ENCODE measurements at places on chromosomes 7 and 10.
A peak's percentile ranks its signal among the peaks of the same experiment; 100 is the strongest.

- no peak for DNase-seq
Observed at GRCh38 chr7:40808378-40808942, 673.7 kb downstream of the SUGCT start.

GRCh38 chr10:22606164-22606614 is 108.2 kb downstream of the PIP4K2A start:
- no peak for DNase-seq

DNA sequence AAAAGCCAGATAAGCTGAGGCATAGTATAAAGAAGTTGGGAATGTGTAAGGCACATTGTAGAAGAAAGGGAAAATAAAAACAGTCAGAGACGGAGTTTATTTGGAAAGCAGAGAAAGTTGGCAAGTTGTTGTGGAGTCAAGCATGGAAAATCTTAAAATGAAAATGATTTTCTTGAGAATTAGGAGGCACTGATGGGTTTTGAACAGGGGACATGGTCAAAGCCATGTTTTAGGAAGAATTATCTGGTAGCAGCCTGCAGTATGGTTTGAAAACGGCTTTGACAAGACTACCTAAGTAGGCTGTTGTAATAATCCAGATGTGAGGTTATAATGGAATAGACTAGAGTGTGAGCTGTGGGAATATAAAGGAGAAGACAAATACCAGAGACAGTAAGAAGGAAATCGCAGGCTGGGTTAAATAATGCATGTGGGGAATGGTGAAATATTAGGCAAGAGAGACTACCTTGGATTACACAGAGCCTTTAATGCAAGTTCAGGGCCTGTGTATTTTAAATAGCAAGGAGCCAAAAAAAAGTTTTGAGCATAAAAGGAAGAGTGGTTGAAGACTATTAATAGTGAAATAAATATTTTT is 130.4 kb upstream of the MEOX2 start:
- DNase-seq: no peak

DNA sequence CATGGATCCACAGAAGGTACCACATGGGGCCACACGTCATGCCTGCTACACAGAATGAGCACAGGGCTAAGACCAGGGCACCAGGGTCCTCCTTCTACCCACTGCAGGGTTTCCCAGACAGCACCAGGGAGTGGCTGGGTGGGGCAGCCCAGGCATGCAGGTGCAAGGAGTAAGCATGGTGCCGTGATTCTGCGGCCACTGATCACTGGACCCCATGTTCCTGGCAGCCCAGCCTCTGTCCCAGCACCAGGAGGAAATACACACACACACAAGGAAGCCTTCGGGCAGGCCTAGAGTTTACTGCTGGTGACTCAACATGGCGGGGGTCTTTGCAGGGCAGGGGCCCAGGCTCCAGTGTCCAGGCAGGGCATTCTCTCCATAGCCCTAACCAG is 13.9 kb downstream of the ATP6V1F start:
- DNase-seq: no peak

DNA sequence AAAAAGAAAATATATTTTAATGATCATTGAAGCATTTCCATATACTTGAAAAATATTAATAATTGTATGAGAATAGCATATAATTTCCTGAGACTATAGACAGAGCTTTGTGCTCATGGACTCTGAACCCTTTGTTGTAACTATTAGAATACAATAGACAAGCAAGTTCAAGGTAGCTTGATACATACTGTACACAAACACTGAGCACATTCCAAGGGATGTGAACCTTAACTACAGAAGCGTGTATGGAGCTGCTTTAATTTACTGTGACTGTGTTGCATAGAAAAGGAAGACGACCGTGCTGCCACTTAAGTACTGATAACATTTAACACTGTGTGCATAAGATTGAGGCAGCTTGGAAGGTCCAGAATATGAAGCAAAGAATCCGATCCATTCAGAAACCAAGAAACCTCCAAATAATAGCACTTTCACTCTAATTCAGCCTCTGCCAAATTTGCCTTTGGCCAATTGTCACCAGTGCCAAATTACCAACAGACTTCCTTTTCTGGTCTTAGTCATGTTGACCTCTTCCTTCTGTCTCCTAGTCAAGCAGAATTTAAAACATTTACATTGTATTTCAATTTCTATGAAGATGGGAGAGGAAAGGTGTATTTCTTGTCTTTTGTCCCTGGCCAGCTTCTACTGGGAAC is 566.1 kb upstream of the GALNT17 start:
- no peak for DNase-seq

GRCh38 chr7:41892356-41893100 is 189.6 kb upstream of the INHBA start:
- peak; percentile 65 for DNase-seq

DNA sequence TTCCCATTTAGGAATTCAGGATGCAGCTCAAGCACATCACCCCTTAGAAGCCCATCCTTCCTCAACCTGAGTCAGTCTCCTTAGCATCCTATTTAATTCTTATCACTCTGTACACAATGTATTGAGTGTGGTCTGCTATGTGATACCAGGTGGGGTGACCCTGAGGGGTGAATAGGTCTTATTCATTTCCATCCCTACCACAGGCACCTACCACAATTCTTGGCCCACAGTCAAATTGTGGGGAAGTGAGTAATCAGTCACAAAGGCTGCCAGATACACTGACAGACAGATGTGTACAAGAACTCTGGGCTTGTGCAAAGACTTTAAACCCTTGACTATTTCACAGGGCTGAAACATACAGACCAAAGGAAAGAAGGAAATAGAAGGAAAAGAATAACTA is 560.5 kb downstream of the PARD3 start:
- no peak for DNase-seq

DNA sequence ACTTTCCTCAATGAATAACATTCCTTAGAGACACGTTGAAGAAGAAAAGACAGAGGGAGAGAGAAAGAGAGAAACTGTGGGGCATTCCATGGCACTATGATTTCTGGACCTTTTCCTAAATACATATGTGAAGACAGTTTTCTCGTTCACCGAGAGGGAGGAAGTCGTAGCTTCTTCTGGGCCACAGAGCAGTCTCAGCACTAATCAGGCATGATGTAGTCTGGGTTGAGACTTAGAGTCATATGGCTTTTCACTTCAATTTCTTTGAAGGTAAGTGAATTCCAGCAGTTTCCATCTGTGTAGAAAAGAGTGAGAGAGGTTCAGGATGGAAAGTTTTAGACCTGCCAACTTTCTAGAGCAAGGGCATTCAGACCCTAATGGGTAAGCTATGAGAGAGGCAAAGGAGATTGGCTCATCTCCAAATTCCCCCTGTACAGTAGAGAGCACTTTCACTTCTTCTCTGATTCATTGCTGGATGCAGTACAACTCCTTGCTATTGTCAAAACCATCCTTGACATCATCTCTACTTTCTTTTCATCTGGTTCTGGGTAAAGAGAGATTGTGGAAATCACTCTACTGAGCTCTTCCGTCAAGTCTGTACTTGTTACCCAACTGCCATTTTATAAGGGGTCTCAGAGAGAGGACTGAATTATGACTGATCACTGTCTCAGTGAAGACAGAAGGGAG is 31.5 kb upstream of the OR9A4 start:
- no peak for DNase-seq

GRCh38 chr7:129559564-129559963 is 52.0 kb upstream of the NRF1 start:
- no peak for DNase-seq

DNA sequence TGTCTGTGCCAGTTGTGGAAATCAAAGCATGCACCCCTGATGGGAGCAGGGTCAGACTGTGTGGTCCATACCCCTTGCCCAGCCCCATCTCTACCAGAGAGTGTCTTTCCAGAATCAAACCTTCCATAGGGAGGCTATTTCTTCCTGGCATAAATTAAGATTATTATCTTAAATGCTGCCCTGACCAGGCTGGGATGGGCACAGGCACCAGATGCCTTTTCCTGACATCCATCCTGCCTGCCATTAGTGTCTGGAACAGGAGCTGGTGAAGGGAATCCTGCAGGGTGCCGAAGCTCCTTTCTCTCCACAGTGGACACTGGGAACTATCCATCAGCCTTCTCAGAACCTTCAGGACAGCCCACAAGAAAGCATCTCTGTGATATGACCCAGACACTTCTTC is 296.3 kb downstream of the GRID1 start:
- DNase-seq: no peak

DNA sequence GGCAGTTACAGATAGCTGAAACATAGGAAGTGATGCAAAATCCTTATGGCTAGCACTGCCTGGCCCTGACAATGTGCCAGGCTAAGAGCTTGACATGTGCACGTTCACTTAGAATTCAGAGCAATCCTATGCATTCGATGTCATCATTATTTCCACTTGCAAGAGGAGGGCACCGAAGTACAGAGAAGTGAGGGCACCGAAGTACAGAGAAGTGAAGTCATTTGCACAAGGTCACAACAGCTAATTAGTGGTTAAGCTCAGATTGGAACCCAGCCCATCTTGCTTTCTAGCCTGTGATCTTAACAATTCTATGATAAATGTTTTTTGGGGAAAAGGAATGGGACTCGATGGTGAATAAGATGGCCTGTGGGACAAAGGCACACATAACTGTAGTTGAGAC is 73.4 kb downstream of the ARHGAP22 start:
- no peak for DNase-seq

GRCh38 chr7:157561523-157561785 is 224.7 kb downstream of the DNAJB6 start:
- DNase-seq: no peak

- no peak for DNase-seq
Observed at GRCh38 chr10:90930070-90930837, 9.4 kb upstream of the ANKRD1 start.

- no peak for DNase-seq
Observed at GRCh38 chr10:76624470-76624869, 1013.1 kb downstream of the KCNMA1 start.

DNA sequence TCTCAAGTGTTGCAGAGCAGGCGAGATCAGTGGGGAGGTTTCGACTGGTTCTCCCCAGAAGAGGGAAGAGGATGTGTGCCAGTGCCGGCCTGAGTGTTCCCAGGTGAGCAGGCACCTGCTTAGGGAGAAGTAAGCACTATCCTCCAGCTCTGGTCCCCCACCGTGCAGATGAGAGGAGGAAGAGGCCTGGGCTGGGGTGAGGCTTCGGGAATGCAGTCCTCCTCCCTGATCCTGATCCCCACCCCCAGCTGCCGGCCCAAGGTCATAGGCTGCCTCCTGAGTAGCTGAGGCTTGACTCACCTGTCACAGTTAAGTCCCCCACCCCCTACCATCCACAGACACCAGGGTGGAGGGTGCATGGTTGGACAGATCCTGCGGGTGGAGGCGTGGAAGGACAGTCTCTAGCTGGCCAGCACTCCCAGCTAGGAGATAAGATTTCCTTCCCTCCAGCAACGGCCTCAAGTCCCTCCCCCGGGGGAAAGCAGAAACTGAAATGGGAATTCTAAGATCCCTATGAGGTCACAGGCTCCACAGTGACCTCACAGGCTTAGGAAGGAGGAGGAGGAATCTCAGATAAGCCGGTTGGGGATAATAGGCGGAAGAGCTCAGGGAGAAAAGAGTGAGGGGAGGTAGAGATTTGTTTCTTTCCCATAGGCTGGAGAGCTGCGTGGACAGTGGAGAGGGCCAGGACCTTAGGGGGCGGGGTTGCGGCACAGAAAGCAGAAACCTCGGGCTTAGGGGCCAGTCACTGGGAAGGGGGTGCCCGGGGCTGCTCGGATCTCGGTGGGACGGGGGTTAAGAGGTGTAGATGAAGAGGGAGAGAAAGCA is 1.0 kb downstream of the LRCH4 start:
- DNase-seq: peak; percentile 64

DNA sequence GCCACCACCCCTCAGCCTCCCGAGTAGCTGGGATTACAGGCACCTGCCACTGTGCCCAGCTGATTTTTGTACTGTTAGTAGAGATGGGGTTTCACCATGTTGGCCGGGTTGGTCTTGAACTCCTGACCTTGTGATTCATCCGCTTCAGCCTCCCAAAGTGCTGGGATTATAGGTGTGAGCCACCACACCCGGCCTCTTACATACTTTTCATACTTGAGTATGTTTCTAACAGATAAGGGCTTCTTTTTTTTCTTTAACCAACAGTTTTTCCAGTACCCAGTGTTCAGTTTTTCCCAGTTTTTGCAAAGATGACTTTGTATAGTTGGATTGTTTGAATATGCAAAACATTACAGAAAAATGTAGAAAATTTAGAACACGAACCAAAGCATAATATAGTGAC is 7.7 kb downstream of the EIF4H start:
- no peak for DNase-seq

DNA sequence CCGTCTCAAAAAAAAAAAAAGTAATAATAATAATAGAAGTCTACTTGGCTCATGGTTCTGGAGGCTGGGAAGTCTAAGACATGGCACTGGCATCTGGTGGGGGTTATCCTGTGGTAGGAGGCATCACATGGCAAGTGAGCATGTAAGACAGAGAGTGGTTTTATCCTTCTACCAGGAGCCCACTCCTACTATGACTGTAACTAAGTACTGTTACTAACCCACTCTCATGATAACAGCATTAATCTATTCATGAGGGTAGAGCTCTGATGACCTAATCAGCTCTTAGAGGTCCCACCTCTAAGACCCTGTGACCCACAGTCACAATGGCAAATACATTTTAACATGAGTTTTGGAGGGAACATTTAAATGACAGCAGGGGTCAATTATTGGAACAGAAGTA is 43.3 kb upstream of the NRF1 start:
- DNase-seq: no peak

DNA sequence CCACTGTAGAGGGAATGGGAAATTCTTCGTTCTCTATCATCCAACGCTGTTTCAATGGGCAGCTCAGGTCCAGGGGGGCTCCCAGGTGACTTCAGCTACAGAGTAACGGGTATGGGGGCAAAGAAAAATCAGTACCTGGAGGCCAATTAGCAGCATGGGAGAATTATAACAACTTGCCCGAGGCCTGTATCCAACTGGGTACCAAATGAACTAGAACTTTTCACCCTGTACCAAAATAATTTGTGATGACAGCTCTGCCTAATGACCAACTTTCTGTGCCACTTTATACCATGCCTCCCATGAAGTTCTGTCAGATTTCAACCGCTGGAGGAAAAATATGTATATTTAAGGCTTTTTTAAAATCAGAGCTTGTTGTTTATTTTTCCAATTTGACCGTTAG is 467.1 kb downstream of the PARD3 start:
- DNase-seq: no peak

- no peak for DNase-seq
Observed at GRCh38 chr7:43458330-43459018, 124.4 kb upstream of the STK17A start.

- DNase-seq: no peak
Observed at GRCh38 chr7:4022265-4022664, 659.8 kb upstream of the FOXK1 start.

- DNase-seq: no peak
Observed at GRCh38 chr10:64785816-64786215, 1264.6 kb downstream of the REEP3 start.

GRCh38 chr7:1425292-1426136 is 33.8 kb downstream of the MICALL2 start:
- DNase-seq: peak; percentile 45

GRCh38 chr10:74548676-74549075 is 277.7 kb upstream of the KAT6B start:
- DNase-seq: no peak

GRCh38 chr7:17021205-17021604 is 139.4 kb upstream of the AGR3 start:
- DNase-seq: no peak
